Activated T-helper 1 cell treated with anti-CD3 and anti-CD28 coated beads, Interleukin-2, amount 50 U/mL, for 16 hours (primary cell): ENCODE measurements at places on chromosomes 2 and 18.

DNA sequence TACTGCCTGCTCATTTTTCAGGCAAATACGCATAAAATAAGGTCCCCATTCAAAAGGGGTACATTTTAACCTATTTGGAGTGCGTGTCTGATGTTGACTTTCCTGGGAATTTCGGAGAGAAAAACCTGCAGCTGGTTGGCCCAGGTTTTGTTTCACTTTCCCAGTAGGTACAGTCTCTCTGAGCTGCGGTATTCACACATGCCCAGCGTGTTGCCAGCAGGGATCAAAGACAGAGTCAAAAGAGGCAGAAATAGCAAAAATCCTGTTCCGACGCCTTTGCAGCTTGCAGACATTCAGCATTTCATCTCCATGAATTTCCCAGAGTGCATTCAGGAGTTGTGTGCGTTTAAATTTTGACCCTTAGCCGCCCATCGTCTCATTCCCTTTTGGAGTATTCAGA is 855.4 kb upstream of the CELF4 start:
- no peak for DNase-seq

GRCh38 chr2:219448776-219449341 is 14.2 kb downstream of the SPEG start:
- DNase-seq, result no peak

DNA sequence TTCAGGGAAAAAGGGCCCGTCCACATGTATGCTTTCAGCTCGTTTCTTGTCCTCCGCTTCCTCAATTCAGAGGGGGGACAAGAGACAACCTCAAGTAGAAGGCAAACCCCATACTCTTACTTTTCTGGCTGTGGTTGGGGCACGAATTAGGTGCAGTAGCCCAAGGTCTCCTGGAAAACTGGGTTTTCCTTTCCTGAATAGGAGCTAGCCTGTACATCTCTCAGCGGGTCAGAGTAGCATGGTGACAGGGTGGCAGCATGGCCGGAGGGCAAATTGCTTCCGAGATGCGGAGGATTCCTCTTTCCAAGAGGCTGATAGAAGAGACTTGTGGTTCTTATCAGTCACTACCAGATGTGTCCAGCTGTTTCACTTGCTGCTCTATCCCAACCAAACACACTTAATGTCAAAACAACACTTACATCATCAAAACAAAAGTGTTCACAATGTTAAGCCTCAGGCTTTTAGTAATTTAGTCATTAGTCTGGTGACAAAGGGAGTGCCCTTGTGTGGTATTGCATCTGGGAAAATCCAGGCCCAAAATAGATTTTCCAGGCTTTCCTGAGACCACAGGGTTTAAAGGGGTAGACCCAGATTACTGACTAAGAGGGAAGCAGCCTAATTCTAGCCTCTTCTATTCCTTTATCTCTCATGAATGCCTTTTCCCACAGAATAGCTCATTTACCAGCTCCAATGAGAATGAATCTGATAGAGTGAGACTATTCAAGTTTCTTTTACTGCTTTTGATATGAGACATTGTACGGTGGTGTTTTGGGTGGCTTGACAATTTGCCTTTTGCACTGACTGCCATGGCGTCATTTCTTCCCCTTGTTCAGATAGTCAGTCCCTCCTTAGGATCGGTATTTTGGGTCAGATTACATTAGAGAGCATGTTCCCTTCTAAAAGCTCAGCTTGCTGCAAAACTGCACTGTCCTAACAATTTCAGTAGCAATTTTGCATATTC is 162.0 kb downstream of the LTBP1 start:
- no peak for DNase-seq

DNA sequence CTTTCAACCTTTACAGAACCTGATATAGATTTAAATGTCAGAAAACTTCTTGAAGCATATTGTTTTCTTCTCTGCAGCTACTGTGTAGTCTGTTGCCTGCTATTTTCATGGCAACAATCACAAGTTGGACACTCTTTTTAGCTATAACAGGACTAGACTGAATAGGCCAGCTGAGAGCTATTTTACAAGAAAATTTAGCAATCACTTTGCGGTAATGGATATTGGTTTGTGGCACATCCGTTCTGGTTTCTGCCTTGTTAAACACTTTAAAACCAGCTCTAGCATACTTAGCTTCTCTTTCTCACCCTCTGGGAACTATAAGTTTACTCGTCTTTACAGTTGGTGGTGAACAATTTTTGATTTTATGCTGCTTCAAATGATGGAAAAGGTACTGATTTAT is 125.7 kb downstream of the MAP2 start:
- no peak for DNase-seq

- no peak for DNase-seq
Measured at GRCh38 chr2:12488352-12489318, 228.1 kb upstream of the TRIB2 start.

DNA sequence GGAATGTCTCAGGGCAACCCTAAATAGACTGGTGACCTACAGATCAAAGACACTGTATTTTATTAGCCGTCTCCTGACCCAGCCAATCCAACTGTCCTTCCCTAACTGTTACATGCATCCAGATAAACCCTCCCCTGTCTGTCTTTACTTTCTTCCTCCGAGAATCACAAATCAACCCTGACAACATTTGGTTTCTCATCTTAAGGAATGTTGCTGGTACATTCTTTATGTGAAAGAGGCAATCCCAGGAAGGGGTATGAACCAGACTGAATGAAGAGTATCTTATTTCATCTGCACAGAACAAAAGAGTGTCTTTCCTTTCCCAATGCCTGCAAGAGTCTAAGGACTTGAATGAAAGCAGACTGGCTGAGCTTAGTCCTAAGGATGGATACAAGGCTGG is 113.9 kb upstream of the LTBP1 start:
- DNase-seq, result no peak

- no peak for DNase-seq
Measured at GRCh38 chr2:14011190-14011589, 621.3 kb upstream of the LRATD1 start.

DNA sequence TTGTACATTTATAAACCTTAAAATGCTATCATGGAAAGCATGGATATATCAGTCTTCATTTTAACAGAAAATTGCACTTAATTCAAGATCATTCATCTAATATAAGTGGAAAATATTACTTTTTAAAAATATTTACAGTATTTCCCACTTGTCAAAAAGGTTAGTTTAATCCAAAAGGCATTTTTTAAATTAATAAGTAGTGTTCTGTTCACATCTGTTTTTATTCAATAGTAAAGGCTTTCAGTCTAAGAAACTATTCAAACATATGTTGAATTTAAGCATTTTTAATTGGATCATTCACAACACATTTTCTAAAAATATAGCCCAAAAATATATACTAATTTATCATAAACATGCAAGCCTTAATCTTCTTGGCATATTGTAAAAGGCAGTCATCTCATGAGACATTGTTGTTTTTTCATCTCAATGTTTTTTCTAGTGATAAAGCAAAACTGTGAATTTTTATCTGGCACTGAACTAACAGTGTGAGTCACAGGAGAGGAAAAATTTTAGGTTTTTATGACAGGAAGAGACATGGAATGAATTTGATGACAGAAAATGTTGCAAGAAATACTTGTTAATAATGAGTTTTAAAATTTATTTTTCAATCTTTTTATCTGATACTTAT is 1642.5 kb upstream of the TMEFF2 start:
- no peak for DNase-seq

GRCh38 chr18:51164342-51164741 is 33.1 kb downstream of the MEX3C start:
- DNase-seq, result no peak

GRCh38 chr2:30776831-30777635 is 30.2 kb downstream of the CAPN13 start:
- DNase-seq, result no peak

- no peak for DNase-seq
Measured at GRCh38 chr2:84424152-84424551, 34.9 kb downstream of the SUCLG1 start.

DNA sequence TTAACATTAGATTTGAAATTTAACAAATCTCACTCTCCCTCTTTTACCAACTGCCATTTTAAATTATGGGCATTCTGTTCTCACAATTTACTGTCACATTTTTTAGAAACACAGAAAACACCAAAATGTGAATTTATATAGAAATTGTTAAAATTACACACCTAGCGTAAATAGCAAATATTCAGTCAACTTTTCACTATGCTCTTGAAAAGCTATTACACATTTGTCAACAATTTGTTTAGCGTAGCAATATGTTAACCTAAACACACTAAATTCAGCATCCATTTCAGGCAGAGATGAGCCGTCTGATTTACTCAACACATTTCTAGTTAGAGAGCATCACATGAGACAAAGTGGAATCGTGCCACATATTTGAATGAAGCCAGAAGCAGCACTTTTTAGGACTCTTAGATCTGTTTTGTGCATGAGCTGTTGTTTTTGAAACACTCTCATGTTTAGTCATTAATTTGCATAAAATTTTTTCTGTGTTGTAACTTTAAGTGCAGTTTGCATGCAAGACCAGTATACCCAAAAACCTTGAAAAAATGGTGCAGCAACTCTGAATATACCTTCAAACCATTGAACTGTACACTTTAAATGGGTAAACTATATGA is 8.2 kb downstream of the TTC32 start:
- DNase-seq, result no peak

DNA sequence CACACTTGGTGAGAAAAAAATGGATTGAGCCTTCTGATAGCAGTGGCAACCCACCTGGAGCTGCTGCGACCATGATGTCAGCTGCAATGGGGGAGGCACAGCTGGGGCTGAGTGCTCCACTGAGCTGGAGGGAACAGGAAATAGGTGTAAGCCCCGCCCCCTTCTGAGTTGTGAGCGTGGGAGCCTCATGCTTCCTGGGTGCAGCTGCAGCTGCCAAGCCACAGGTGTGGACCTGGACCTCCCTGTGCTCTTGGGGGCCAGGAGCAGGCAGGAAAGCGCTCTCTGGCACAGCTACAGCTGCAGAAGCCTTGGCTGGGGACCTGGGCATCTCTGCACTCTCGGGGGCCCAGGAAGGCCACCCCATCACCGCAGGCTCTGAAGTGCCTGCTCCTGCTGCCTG is 970.6 kb downstream of the DCDC2C start:
- no peak for DNase-seq

DNA sequence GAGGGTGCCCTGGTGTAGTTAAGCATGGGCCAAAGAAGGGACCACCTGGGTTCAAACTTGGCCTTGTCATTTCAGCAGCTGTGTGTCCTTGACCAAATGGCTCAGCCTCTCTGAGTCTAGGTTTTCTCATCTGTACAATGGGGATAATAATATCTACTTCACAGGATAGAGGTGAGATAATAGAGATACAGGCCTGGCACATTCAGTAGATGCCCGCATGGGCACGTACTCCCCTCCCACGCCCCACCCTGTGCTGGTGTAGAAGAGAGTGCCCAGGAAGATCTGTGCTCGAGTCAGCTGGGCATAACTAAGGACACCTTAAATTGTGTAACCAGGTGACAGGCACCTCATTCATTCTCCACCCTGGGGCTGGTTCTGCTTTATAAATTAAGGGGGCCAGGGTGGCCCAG is 8.4 kb upstream of the TMEM185B start:
- no peak for DNase-seq

DNA sequence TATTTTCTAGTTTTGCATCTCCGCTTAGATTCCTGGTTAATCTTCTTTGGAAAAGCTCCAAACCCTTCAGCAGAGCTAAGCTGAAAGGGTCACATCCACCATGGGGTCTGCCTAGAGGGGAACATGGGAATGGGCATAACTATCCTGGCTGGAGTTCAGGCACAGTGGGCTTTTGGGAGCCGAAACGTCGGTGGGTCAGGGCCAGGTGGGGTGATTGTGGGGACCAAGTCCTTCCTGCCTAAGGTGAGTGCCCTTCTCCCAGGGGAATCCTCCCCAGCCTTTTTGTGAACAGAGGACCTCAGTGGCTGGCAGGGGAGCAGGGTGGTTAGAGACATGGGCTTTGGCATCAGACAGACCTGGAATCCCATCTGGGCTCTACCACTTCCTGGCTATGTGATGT is 60.3 kb downstream of the CELF4 start:
- no peak for DNase-seq

- no peak for DNase-seq
Measured at GRCh38 chr2:142878031-142878678, 691 bp downstream of the KYNU start.

DNA sequence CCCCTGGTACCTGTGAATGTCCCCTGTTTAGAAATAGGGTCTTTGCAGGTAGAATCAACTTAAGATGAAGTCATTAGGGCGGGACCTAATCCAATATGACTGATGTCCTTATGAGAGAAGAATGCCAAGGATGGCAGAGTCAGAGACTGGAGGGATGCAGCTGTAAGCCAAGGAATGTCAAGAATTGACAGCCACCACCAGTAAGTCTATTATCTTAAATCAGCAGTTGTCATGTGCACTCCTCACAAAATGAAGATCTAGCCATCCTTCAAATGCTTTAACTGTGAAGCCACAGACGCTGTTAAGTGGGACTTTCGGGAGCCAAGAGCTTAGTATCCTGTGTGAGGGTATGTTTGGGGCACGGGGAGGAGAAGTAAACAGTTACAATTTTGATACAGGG is 83.2 kb downstream of the ITGA4 start:
- DNase-seq, result no peak

- no peak for DNase-seq
Measured at GRCh38 chr2:38248255-38248654, 128.8 kb downstream of the ATL2 start.

DNA sequence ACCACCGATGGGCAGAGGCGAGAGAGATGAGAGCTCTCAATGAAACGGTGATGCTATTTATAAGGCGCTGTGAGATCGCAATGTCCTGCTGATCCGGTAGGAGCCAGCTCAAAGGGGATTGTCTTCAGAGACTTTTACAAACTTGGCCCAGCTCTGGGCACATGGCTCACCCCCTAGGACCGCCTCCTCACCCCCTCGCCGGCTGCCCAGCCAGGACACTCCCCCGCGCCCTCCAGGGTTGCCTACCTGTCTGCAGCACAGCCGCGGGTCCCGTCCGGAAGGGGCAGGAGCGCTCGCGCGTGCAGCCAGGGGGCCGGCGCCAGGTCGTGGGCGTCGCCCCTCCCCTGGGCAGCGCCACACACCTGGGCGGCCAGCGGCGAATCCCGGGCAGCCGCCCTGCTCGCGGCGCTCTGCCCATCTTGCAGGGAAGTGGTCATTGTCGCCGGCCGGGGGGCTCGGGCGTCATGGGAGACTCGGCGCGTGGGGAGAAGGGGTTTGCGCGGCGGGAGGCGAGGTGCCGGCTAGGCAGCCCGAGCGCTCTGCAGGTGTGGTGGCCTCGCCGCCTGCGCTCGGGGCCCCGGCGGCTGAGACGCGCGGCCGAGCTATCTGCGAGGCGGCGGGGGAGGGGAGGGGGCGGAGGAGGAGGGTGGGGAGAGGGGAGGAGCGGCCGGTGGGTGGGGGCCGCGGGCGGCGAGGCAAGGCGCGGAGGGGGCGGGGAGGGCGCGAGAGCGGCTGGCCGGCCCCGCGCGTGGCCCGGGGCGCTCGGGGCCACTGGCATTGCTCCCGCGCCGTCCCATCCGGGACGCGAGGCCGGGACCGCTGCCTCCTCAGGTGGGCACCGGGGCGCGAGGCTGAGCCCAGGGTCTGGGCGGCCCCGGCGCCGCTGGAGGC is at the start of gene GRB14:
Gene GRB14, minus strand, starts transcription at position 610 of the 891 bp plus-strand sequence. Its CDS starts 173 bp downstream, at position 437.
- no peak for DNase-seq

GRCh38 chr2:229653531-229653930 is 60.8 kb downstream of the DNER start:
- DNase-seq, result no peak

DNA sequence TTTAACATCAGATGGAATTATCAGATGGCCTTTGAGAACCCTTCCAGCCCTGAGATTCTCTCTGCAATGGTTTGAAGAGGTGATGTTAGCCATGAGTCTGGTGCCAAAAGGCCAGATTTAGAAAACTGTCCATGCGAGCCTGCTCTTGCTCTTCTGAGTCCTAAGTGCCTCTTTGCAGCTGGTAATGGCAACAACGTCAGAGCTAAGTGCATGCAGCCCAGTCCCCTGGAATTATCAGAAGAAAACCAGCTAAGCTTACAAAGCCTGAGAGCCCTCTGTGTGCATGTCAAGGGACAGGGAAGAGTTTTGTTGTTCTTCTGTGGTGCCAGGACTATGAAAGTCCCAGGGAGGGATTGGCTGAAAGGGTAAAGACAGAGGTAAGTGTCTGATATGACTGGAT is 89.8 kb downstream of the LOXHD1 start:
- DNase-seq, result no peak
